Hematopoietic multipotent progenitor cell treated with erythropoietin and hydrocortisone succinate and interleukin-3 and kit ligand, for 8 days (in vitro differentiated cells): ENCODE measurements at places on chromosomes 3 and 15.

DNA sequence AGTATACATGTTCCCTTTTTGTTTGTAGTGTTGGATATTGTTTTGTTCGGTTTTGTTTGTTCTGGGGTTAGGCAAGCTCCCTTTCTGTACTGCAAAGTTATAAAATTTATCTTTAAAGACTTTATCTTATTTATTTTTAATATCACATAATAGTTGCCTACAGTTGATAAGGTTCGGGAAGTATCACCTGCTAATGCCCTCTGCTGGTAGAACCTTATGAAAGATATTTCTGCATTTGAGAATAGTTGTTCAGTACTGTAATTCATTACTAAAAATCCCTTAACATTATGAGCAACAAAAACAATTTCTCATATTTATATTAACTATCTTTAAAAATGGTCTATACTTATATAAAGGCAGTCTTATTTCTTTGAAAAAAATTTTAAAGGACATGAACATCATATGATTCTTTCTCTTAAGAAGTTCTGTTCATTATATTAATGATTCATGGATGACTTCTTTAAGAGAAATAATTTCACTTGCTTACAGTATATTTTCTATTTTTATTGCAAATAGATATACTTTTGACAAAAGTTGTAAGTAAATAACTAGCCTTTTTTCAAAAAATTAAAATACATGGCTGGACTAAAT is 1126.8 kb downstream of the SI start:
- DNase-seq, result peak; percentile 2

GRCh38 chr3:101811875-101812274 is 32.9 kb downstream of the NXPE3 start:
- DNase-seq, result no peak

DNA sequence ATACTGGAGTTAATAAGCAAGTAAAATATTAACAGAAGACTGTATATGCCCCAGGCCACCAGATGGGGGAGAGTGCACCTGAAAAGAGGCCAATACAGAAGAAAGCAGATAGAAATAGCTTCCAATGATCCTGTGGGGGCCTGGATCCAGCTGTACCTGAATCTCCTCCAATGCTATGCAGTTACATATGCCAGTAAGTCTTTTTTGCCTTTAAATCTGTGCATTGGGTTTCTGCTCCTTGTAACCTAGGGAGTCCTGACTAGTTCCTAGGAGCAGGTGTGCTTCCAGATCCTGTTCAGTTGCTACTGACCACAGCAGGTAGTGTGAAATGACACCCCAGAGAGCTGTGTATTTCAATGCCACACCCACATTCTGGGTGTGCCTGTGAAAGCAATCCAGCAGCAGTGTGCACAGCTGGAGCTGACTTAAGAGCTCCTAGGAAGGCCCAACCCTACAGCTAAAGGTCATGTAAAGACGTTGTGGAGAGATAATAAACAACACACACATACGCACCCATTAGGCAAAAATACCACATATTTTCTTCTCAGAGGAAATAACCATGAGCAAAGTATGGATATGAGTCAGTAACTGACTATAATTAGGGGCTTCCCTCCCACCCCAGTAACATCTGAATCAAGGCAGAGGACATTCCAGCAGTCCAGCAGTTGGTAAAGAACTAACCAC is 62.2 kb upstream of the AKAP13 start:
- peak; percentile 26 for DNase-seq

- DNase-seq, result no peak
Observed at GRCh38 chr3:15321349-15321748, 11.0 kb downstream of the SH3BP5 start.

GRCh38 chr3:141388823-141389621 is 20.7 kb downstream of the ZBTB38 start:
- no peak for DNase-seq

DNA sequence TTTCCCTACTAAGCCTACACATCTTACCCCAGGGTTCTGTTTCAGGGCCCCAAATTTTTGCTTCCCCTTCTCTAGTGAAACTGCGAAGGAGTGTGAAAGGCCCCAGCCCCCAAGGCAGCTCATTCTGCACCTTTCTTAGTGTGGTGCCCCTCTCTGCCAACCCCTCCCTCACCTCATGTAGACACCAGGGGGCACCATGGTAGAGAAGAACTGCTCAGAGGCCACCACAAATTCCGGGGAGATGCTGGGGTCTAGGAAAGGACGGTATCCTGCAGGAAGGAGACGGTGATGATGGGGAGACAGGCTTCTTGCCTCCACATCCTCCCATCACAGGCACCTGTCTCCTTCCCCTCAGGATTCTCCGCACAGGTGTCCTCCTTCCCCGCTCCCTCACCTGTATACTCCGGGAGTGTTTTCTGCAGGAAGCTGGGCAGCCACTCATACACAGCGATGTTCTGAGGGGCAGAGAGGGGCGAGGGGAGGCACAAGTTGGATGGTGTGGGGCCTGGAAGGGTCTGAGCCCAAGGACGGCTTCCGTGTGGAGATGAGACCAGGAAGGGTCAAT is 3.6 kb downstream of the DUOX2 start:
- no peak for DNase-seq

GRCh38 chr3:142987707-142988106 is 13.7 kb upstream of the U2SURP start:
- no peak for DNase-seq

- DNase-seq, result peak; percentile 60
Observed at GRCh38 chr3:150687613-150688012, 16.1 kb downstream of the ERICH6 start.

GRCh38 chr3:123324880-123325765 is 123.4 kb downstream of the SEC22A start:
- no peak for DNase-seq

- DNase-seq, result no peak
Observed at GRCh38 chr15:71685420-71685993, 124.8 kb upstream of the NR2E3 start.

GRCh38 chr3:106699122-106699521 is 678.1 kb upstream of the CCDC54 start:
- no peak for DNase-seq

DNA sequence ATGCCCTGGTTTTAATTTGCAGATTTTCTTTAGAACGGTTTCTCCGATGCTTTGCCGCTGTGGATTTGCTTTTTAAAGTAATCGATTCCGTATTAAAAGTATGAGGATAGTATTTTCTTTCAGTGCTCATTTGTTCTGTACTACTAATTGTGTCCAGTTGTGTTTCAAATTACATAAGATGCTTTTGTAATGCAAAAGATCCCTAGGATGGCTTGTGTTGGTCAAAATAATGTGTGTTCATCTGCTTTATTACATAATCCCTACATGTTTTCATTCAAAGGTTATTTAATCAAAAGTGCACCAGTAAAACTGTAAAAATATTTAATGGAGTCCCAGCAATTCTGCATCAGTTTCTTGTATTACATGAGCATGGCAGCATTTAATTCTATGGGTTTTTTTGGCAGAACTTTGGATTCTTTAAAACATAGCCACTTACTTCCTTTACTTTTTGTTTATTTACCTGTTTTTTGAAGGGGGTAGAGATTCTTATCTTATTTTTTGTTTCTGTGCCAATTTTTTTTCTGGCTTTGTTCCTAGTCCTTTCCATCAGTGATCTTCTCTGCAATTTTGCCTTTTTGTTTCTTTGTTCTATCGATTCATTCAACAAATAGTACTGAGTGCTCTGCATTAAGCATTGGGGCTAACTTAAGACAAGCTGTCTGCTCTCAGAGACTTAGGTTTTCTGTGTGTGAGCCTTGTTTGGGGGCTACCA is 352.8 kb downstream of the LRTM1 start:
- no peak for DNase-seq
